ENCODE measurements at places on chromosomes 7 and 10.
A peak's percentile ranks its signal among the peaks of the same experiment; 100 is the strongest.

DNA sequence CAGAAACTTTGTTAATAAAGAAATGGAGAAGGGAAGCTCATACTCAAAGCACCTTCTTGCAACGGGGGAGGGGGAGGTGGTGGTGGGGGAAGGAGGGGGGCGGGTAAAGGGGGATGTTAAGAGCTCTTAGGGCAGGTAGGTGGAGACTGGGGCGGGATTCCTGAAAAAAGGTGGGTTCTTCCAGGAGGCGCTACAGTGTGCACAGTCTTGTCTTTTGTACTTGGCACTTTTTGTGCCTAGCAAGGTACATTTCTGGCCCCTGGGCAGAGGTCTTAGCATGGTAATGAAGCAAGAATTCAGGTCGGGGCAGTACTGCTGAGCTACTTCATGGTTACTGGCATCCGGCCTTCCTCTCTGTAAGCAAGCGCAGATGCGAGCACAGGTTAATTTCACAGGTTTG is 15.2 kb upstream of the LAMB4 start:
- DNase-seq = no peak

- no peak for DNase-seq
These were observed 32.5 kb downstream of the CCDC6 start for GRCh38 chr10:59873896-59874295.

- no peak for DNase-seq
These were observed 80.9 kb upstream of the ATP6V0A4 start for GRCh38 chr7:138878856-138879255.

DNA sequence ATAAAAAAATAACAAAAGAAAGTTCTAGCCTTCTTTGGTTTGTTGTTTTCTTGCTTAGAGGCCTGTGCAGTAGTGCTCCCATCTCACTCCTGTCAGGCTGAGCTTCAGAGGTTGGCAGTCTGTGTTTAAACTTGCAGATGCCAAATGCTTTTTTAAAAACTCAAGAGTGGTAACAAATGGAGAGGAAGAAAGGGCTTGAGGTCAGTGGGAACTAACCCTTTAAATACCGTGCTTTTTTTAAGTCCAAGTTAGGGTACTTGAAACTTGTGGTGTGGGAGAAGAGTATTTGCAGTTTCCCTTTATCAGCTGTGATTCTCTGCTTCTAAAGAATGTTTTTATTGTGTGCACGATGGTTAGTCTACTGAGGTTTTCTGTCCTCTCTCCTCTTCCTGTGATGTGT is 29.4 kb downstream of the ZRANB1 start:
- DNase-seq = no peak

DNA sequence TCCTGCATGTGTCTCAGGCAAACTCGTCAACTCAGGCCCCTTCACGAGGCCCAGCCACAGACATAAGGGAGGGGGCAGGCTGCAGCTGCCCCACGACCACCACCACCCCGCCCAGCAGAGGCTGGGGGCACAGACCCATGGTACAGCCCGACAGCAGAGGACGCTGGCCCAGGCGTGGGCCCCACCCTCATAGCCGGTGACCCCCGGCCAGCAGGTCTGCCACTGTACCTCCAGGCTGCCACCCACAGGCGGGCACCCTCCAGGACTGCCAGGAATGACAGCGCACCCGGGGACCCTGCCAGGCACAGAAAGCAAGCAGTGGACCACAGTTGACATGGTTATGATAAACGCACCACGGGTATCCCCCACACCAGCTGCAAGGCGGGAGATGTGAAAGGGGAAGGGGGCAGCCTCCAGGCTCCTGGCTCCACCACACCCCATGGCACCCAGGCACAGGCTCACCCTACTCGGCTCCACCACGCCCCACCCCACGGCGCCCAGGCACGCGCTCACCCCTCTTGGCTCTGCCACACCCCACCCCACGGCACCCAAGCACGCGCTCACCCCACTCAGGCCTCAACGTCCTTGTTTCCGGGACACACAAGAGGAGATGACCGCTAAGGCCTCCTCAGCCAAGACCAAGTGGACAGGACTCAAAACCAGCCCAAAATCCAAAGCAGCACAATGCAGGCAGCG is 135.9 kb downstream of the MAD1L1 start:
- peak; percentile 33 for DNase-seq

DNA sequence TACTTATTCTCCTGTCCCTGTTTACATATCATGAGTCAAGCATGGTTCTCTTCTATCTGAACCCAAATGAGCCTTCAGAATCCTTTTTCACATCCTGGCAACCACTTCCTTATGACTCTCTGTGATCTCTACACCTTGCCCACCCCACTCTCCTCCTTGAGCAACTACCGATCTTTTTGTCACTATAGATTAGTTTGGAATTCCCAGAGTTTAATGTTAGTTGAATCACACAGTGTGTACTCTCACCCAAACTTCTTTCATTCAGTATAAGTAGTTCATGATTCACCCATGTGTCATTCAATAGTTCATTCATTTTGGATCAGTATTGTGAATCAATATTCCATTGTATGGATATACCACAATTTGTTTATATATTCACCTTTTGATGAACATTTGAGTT is 55.3 kb downstream of the TFAM start:
- no peak for DNase-seq

- no peak for DNase-seq
These were observed 75.2 kb upstream of the NPVF start for GRCh38 chr7:25303281-25304181.

- no peak for DNase-seq
These were observed 123.4 kb downstream of the REEP3 start for GRCh38 chr10:63644418-63645142.

- no peak for DNase-seq
These were observed 523 bp downstream of the AQP1 start for GRCh38 chr7:30912021-30912730.

GRCh38 chr10:89985446-89985845 is 284.1 kb downstream of the KIF20B start:
- DNase-seq = no peak

- no peak for DNase-seq
These were observed 52.4 kb downstream of the CAMK2B start for GRCh38 chr7:44272981-44273380.

- DNase-seq = no peak
These were observed 53.7 kb downstream of the ADARB2 start for GRCh38 chr10:1683649-1684048.

All from CD4-positive, alpha-beta T cell treated with Interleukin-15 for 1 hour (primary cell).